ENCODE measurements at places on chromosomes 5 and 9. TPM values are rescaled to one million over a fixed set of nuclear protein-coding genes. Genes with fewer than 3 reads are reported as not detected.

GRCh38 chr9:23254404-23255184 is 571.4 kb downstream of the ELAVL2 start:
- DNase-seq = no peak

The MARCHF11 gene
- not detected for total RNA-seq

The THBS4 gene
- total RNA-seq = 8.1 TPM

- DNase-seq = no peak
Measured at GRCh38 chr5:74156728-74157383, 483.7 kb downstream of the ENC1 start.

The TLX3 gene
- total RNA-seq = not detected

- no peak for DNase-seq
Measured at GRCh38 chr5:62395210-62395950, 8.3 kb downstream of the DIMT1 start.

DNA sequence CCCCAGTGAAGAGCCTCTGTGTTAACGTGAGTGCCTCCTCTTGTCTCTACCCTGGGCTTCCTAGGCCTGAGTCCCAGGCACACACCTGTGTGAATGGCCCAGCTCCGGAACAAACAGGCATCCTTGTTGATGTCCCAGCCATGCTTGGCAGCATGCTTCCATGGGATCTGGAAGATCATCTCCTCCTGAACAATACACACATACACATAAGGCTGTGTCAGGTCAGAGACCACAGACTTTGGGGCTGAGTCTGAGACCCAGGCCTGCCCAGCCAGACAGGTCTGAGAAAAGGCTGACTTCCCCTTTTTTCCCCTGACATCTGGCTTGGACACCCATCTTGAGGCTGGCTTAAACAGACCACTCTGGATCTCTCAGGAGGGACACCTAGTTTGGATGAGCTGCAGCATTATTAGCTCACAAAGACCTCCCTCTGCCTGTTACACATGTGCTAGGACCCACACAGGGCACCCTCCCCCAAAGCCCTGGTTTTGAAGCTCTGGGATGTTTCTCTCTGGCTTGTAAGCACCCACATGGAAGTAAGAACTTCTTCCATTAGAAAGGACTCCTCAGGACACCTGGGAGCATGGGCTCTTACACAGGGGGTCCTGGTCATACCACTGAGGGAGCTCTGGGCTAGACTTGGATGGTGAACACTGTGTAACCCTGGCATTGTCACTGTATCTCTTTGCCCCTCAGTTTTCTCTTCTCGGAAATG is 2.6 kb downstream of the IRF1 start:
- no peak for DNase-seq

DNA sequence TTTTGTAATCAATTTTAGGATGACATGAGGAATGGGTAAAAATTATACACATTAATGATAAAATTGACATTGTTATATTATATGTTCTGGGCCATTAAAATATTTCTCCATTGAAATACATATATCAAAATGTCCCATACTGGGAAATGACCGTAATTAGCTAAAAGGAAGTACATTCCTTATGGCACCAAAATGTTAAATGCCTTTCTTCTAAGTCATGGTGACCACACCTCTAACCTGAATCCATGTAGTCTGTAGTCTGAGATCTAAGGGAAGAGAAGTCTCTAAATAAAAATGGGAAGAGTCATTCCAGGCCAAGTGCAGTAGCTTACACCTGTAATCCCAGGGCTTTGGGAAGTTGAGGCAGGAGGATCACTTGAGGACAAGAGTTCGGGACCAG is 10.0 kb upstream of the GDA start:
- DNase-seq = peak; percentile 88

The SUSD3 gene
- total RNA-seq = 8.7 TPM

DNA sequence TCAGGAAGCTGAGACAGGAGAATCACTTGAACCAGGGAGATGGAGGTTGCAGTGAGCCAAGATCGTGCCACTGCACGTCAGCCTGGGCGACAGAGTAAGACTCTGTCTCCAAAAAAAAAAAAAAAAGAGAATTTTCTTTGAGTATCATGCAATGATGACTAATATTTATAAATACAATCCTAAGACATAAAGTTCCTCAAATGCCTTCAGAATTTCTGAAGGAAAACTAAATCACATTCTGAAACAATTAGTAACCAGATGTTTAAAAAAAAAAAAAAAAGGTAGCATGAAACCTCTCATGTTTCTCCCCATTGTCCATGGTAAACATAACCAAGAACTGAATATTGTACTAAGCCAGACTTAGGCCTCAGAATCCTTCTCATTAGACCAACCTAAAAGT is 23.1 kb downstream of the MLLT3 start:
- DNase-seq = no peak

GRCh38 chr9:19113964-19114679 is 11.4 kb upstream of the HAUS6 start:
- DNase-seq = no peak

The PLCXD3 gene
- total RNA-seq = 0.11 TPM

The SMU1 gene
- 12.6 TPM for total RNA-seq

DNA sequence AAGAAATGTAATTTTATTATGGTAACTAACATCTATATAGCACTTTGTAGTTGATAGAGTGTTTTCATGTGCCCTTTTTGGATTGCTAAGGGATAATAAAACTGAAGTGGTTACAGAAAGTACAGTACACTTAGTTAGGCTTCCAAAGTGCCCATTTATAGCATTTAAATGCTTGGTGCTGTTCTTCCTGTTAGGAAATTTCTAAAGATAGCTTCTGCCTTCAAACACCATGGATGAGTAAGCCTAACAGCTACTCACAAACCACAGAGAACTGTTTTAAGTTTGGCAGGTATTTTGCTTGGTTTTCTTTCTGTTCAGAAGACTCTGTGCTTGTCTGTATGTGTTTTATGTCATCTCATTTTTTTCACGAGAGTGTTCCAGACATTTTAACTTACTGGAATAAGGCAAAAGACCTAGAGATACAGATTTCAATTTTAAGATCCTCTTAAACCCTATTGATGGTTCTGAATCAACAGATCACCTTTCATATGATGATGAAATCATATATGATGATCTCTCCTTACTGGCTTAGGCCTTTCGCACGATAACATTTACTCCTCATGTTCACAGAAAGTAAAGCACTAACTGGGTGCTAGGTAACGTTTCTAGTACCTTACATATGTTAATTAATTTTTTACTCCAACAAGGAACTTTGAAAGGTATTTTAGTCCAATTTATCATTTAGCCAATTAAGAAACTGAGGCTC is 4.4 kb downstream of the RIMOC1 start:
- DNase-seq = no peak

GRCh38 chr5:11524188-11524587 is 380.1 kb downstream of the CTNND2 start:
- no peak for DNase-seq

The GPR150 gene
- 0.17 TPM for total RNA-seq

GRCh38 chr9:34408173-34408572 is 31.5 kb upstream of the MYORG start:
- DNase-seq = no peak

DNA sequence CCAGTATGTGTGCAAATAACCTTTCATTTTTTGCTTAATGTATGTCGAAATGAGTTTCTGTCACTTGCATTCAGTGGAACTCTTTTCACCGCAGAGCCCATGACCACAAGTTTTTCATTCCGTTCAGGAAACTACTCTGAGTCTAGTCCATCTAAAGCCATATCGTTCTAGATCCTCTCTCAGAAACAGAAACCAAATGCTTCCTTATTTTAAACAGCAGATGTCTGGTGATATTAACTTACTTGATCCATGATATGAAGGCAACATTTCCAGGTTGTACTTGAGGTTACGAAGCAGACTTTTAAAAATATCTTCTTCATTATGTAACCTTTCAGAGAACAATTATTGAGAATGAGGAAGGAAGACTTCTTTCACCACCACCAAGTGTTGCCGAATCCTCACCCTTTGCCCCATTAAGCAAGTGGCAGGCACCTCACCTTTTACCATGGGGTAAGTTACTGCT is 72.4 kb upstream of the GNAQ start:
- peak; percentile 13 for DNase-seq

GRCh38 chr5:179119415-179120170 is 59.4 kb downstream of the ZNF354C start:
- no peak for DNase-seq

DNA sequence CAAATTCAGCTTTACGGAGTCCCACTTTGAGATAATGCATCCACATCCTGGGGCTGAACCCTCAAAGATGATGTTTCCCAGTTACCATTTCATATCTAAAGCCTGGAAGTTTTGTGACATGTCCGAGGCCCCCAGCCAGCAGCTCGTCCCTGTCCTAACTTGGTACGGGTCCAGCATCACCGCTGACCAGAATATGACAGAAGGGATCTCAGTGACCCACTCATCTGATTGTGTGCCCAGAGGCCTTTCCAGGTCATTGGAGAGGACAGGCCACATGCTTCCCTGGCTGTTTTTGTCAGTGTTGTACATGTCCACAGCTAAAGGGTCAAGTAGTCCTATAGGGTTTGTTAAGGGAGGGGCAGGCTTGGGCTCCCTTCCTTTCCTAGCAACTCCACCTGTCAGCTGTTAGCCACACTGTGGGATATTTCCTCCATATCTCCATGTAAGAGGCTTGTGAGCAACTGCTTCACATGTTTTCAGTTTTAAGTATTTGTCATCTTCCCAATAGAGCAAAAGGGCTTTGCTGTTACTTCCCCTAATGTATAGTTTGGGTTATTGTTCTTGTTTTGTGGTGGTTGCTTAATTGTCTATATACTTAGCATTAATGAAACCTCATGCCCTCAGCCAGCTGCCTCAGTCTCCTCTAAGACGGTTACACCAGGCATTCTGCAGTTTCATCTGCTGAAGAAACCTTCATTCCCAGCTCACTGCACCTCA is 33.4 kb downstream of the SECISBP2 start:
- no peak for DNase-seq

- no peak for DNase-seq
Measured at GRCh38 chr5:18959535-18959934, 1028.5 kb downstream of the CDH18 start.

DNA sequence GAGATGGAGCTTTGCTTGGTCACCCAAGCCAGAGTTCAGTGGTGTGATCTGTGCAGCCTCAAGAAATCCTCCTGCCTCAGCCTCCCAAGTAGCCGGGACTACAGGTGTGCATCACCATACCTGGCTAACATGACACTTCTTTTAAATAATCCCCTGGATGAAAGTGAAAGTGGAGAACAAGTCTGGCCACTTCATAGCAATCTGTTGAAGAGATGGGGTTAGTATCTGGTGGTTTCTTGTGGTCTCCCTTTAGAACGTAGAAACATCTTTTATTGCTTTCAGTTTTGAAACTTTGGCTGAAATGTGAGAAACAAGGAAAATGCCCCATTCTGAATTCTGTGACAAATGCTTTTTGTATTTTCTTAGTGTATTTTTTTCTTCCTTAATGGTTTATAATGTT is 452.5 kb upstream of the RIOK2 start:
- no peak for DNase-seq

The AIF1L gene
- 85.2 TPM for total RNA-seq

The FLT4 gene
- total RNA-seq = not detected

DNA sequence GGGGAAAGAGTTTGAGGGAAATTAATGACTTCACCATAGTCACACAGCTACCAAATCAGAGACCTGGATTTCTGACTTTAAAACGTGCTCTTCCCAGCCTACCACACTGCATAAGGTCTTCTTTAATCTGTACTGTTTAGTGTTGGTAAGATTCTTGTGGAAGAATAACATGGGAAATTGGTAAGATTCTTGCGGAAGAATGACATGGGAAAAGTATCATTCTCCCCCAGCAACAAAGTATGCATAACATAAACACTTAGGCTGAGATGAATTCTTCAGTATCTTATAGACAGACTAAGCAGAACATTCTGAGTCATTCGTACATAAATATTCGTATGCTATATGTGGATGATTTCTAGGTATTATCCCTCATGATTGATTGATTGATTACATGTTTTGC is 170.4 kb downstream of the FOCAD start:
- no peak for DNase-seq

The AQP3 gene
- 9.9 TPM for total RNA-seq

DNA sequence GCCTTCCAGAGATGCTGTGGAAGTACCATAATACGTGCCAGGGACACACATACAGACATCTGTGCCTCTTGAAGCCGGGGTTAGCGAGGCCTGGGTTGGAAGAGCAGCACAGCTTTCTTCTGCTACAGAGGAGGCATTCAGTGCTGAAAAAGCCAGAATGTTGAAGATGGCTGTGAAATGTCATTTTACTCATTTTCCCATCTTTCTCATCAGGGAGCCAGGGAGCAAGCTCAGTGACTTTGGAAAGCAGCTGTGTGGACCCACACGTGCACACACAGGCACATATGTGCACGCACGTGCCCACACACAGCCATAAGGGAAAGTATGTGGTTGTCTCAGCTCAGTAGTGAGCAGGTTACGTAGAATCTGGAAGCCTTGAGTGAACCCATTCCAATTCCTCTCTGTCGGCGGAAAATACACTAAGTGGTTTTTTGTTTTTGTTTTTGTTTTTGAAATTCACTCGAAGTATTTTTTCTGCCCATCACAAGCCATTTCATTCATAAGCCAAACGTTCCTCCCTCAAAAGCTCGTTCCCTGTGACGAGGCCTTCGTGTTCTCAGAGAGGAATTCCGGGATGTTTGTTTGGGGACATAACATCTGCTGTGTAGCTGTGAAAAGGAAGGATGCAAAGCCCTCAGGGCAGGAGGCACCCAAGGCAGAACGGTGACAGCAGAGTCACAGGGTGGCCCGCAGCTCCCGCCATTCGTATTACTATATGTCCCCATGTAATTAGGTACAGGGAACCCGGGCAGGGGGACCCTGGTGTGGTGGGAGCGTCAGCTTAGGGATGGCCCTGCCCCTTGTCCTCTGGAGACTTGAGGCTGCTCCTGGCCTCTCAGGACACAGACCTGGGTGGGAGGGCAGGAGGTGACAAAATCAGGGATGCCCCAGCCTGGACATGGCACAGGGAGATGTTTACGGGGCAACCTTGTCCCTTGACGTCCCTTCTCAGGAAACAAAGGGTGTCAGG is 29.0 kb upstream of the ANKRD33B start:
- no peak for DNase-seq

DNA sequence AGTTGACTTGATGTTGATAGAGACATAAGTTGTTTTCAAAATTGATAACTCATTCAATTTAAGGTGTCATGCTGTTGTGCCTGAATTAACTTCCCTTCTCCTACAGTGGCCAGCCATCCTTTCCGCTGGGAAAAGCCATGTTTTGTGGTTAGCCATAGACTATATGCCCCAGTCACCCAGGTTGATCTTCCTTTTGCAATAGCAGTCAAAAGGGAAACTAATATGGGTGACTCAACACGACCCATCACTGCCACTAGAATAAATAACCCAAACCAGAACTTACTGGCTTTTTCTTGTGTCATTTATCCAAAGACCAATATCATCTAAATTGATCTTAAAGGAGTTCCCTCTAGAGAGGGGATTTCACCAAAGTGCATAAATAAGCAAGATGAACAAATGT is 87.4 kb downstream of the PTCD2 start:
- DNase-seq = no peak

DNA sequence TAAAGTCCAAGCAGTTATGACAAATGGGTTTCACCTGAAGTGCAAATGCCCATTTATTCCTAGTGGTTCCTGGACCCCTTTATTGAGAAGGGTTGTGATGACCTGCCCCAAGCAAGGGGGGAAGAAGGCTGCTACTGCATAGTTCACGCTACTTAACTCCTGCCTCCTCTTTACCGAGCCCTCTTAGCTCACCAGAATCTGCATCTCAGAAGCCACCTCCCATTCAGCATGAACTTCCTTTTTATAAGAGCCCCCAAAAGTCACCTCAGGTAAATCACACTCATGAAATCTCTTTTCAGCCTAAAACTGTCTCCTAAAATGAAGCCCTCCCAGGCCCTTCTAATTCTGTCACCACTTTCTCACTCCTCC is 26.6 kb upstream of the C9orf72 start:
- no peak for DNase-seq

All from PC-9 (cell line).